ENCODE measurements at places on chromosomes 11 and 22.

GRCh38 chr11:19508165-19508564, 204.5 kb upstream of the NAV2 start:
- no peaks in the 10 kb centered on the region for H3K4me1 ChIP-seq
- no peak overlapping the region for H3K27ac ChIP-seq
- H3K36me3 ChIP-seq = no peaks in the 10 kb centered on the region
- no peak overlapping the region for H3K4me3 ChIP-seq
- H3K27me3 ChIP-seq = peaks cover 19% of the 10 kb centered on the region

DNA sequence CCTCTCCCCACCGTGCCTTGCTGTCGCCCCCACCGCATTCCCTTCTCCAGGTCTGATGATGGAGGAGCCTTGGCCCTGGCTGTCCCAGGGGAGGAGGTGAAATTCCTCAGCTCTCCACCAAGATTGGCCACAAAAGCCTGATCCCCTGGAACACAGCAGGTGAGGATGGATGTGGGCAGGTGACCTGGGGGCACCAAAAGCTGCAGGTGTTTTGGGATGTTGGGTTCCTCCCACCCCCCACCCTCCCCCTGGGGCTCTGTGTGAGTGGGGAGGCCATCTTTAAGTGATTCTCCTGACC, 639 bp downstream of the TRIOBP start:
- DNase-seq = no peak
- no peak overlapping the region for H3K27ac ChIP-seq
- H3K4me3 ChIP-seq = no peak overlapping the region
- no peaks in the 10 kb centered on the region for H3K27me3 ChIP-seq

- no peak for DNase-seq
- H3K4me3 ChIP-seq = no peak overlapping the region
- H3K4me1 ChIP-seq = peaks cover 6% of the 10 kb centered on the region
- H3K27me3 ChIP-seq = peaks cover 5% of the 10 kb centered on the region
Measured at GRCh38 chr11:102006835-102007566, 40.2 kb upstream of the CFAP300 start.

- peaks cover 66% of the 10 kb centered on the region for H3K27me3 ChIP-seq
- no peaks in the 10 kb centered on the region for H3K36me3 ChIP-seq
- no peak overlapping the region for H3K27ac ChIP-seq
- no peak for DNase-seq
Measured at GRCh38 chr11:20608934-20609333, 9.5 kb downstream of the SLC6A5 start.

DNA sequence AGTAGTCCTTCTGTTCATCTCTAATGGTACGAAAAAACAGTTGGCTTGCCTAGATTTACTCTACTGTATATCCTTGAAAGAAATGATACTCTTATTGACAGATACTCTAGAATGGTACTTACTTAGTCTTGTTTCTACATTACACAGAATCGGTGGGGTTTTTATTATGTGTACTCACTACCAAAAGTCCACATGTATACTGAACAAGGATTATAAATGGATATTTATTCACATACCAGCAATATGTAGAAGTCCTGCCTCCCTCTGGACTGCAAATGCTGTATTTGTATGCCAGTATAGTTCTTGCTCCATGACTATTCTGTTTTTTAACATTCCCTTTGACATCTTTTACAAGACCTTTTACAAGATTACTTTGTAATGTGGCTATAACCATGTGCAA, 13.9 kb downstream of the PCF11 start:
- H3K36me3 ChIP-seq = peaks cover 69% of the 10 kb centered on the region
- H3K27ac ChIP-seq = peak overlapping the region; percentile 58
- H3K27me3 ChIP-seq = no peaks in the 10 kb centered on the region
- DNase-seq = no peak

DNA sequence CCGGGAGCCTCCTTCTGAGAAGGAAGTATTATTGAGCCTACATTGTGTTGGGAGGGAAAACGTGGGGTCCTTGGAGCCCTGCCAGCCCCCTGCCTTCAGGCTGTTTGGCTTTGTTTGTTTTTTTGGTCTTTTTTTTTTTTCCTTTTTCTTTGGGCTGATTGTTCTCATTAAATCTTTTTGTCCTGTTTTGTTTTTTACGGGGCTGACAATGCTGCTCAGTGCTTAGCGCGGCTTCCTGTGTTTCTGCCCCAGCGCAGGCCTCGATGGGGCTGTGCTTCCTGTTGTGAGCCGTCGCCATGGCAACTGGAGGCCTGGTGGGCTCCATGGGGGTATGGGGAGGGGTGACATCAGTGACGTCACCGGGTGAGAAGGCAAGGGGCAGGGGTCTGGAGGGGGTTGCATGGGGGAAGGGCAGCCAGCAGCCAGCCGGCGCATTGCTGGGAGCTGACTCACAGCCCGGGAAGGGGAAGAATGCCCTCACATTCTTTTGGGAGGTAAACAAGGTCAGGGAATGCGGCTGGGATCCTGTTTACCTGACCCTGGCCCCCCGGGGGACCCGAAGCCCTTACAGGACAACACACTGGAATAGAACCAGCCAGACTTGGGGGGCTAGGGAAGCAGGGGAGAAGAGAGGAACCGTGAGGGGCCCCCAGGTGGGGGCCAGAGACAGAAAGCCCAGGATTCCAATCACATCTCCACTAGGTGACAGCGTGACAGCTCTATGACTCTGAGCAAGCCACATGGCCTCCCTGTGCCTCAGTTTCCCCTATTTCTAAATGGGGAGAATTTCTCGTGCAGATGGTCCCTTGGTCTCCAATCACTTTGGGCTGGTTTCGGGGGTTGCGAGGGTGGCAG, 22.2 kb upstream of the CBX7 start:
- DNase-seq = peak; percentile 73
- H3K27me3 ChIP-seq = peaks cover 1% of the 10 kb centered on the region
- peak overlapping the region; percentile 10 for H3K4me3 ChIP-seq
- H3K36me3 ChIP-seq = no peaks in the 10 kb centered on the region

GRCh38 chr11:71428861-71429435, 19.2 kb downstream of the DHCR7 start:
- no peak overlapping the region for H3K4me3 ChIP-seq
- no peak overlapping the region for H3K27ac ChIP-seq
- no peaks in the 10 kb centered on the region for H3K27me3 ChIP-seq
- H3K36me3 ChIP-seq = peaks cover under 1% of the 10 kb centered on the region
- H3K4me1 ChIP-seq = peaks cover 2% of the 10 kb centered on the region
